8988T (cell line): ENCODE measurements at places on chromosomes 16 and 17.

- no peak for DNase-seq
Observed at GRCh38 chr17:60506312-60506711, 19.7 kb downstream of the APPBP2 start.

DNA sequence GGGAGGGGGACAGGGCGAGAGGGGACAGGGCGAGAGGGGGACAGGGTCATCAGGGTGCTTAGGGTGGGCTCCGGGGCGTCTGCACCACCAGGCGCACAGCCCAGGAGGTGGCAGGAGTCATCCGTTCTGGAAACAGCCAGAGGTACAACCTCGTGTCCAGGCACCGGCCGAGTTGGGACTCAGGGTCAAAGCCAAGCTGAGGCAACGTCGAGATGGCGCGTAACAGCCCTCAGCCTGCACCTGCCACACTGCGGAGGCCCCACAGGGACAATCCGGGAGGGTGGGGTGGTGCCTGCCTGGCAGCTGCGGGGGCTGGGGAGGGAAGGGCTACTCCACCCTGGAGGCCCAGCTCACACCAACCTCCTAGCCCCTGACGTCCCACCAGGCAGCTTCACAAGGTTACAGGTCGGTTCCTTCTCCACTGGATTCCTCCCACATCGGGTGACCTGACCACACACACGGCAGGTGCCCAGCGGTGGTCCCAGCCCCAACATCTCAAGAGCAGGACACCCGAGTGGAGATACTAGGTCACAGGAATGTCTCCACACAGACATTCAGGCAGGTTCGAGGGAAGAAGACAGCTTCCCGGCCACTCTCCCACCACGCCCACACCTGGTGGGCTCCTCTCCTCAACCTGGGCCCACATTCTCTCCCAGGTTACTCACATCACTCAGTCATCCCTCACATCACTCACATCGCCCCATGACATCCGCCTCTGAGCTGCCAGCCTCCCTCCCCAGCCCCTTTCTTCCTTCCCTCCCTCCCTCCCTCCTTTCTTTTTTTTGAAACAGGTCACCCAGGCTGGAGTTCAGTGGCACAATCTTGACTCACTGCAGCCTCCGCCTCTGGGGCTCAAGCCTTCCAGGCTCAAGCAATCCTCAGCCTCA lies 47.3 kb downstream of the RPH3AL start:
- no peak for DNase-seq

GRCh38 chr17:7261379-7262191 lies 693 bp downstream of the CLDN7 start:
- DNase-seq: no peak

DNA sequence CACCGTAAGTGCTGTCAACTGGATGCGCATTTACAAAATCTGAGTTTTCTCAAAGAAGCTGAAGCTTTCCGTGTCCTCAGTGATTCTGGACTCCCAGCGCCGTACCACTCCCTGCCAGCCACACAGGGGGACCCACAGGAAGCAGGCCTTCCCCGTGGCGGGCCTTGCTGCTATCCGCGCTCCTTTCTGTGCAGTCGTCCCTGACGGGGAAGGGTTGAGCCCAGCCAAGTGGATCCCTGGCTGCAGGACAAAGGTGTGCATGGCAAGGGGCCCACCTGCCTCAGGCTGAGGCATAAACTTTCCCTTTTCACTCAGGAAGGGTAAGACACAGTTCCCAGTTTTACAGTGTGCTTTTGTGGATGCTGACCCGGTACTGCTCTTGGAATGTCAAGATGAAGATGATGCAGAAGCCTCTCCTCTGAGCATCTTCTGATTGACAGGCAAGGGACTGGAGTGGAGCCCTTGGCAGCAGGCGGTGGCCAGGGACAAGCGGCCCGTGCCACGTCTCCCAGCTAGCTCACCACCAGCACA lies 93.0 kb downstream of the ANKRD11 start:
- no peak for DNase-seq

- DNase-seq: no peak
Observed at GRCh38 chr16:62038646-62039045, 2.4 kb upstream of the CDH8 start.

DNA sequence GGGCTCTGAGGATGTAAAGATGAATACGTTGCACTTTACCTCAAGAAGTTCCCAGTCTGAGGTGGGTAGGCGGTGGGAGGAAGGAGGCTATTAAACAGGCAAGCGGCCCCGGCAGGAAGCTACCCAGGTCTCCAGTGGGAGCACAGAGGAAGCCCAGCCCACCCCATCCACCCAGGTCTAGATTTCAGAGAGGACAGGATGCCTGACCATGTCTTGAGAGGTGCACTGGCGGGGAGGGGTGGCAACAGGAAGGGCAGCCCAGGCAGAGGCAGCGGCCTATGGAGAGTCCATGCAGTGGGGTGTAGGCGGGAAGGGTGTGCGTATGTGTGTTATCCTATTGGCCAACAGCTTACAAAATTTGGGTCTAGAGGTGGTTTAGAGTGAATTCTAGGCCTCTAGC lies 13.9 kb downstream of the SARM1 start:
- no peak for DNase-seq

GRCh38 chr16:28491970-28492474 lies at the start of gene CLN3:
Gene CLN3 (minus strand): TSS chr16:28492074. CDS start chr16:28491759, 315 bp downstream.
- DNase-seq: peak; percentile 82

DNA sequence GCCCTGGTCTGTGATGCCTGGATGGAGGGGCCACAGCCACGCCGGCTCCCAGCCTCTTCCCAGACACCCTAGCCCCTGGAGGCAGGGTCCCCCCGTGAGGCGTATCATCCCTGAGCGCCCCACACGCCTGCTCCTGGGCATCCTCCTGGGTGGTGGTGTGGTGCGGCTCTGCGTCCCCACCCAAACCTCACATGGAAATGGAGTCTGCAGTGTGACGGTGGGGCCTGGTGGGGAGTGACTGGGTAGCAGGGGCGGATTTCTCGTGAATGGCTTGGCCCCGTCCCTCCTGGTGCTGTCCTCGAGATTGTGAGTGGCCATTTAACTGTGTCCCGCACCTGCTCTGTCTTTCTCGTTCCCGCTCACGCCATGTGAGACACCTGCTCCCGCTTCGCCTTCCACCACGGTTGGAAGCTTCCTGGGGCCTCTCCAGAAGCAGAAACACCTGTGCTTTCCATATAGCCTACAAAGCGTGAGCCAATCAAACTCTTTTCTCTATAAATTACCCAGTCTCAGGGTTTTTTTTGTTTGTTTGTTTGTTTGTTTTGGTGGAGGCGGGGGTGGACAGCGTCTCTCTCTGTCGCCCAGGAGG lies 5.9 kb upstream of the SSTR5 start:
- DNase-seq: no peak

DNA sequence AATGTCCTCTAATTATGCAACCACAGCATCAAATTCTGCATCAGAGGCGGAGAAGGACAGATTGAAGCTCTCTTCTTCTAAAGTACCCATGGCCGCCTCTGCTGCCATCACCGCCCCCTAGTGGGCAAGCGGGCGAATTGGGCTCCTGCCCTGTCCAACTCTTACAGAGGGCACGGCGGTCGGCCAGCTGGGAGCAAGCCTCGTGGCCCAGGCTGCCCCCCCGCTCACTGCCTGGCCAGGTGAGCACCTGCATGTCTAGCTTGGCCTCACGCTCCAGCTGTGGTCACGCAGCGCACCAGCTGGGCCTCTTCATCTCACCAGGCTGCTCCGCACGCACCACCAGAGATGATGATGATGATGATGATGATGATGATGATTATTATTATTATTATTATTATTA lies 146.1 kb upstream of the TOM1L1 start:
- peak; percentile 13 for DNase-seq

GRCh38 chr16:4968879-4969483 lies 10.9 kb downstream of the SEC14L5 start:
- no peak for DNase-seq

GRCh38 chr16:57893559-57894389 lies 77.2 kb downstream of the CNGB1 start:
- peak; percentile 55 for DNase-seq
